ENCODE measurements at places on chromosomes 6 and 20.

- no peak for DNase-seq
These were observed 184.2 kb upstream of the CDYL start for GRCh38 chr6:4592026-4592425.

DNA sequence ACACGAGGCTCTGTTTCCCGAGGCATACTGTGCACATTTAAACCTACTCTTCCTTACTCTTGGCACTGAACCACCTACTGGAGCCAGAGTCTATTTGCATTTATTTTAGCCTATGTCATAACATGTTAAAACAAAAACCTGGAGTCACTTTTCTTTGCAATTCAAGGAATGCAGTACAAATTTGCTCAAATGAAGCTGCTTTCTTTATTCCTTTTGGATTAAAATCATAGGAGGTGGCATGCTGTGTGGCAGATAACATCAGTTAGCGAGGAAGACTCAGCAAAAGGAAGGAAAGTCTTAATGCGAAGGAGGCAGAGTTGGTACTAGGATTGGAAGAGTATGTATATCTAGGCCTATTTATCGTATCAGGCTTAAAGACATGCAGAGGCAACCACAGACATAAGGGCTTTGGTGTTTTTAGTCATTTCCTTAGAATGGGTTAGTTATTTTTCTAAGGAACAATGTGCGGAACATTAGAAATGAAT, 92.9 kb downstream of the SAMD3 start:
- peak; percentile 79 for DNase-seq

DNA sequence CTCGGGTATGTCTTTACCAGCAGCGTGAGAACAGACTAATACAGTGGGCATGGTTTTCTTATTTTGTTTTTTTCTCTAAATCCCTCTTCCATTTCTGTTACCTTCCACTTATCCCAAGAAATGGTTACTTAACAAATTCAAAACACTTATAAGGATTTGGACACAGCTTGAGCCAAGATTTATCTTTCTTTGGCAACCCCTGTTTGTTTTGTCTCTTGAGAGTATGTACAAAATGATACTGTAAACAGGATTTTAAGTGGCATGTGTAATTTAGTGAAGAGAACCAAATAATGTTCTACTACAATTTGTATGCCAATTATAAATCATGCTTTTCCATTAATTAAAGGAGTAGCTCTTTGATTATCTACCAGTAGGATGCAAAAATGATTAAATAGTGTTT, 51.4 kb downstream of the PPP1R14C start:
- no peak for DNase-seq

- no peak for DNase-seq
These were observed 414.3 kb downstream of the TFAP2A start for GRCh38 chr6:10000551-10000950.

DNA sequence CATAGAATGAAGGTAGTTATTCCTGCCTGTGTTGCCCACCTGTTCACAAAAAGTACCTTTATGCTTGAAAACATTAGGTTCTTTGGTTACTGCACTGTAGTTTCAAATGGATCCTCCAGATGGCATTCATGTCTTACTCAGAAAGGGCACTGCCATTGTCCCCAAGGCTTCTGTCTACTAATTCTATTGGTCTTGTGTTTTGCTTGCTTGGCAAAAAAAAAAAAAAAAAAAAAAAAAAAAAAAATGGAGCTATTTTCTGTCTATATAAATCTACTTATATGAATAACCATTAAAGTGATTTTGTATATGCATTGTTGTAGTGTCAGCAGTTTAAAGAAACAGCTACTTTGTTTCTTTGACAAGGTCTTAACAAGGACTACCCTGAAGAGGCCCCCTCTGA, 12.7 kb upstream of the EFHC1 start:
- peak; percentile 60 for DNase-seq

GRCh38 chr6:145866456-145867396, 52.1 kb upstream of the FBXO30 start:
- no peak for DNase-seq

GRCh38 chr6:118635909-118636735, 15.3 kb downstream of the CEP85L start:
- DNase-seq: no peak

GRCh38 chr6:162690158-162690557, 37.4 kb downstream of the PRKN start:
- no peak for DNase-seq

DNA sequence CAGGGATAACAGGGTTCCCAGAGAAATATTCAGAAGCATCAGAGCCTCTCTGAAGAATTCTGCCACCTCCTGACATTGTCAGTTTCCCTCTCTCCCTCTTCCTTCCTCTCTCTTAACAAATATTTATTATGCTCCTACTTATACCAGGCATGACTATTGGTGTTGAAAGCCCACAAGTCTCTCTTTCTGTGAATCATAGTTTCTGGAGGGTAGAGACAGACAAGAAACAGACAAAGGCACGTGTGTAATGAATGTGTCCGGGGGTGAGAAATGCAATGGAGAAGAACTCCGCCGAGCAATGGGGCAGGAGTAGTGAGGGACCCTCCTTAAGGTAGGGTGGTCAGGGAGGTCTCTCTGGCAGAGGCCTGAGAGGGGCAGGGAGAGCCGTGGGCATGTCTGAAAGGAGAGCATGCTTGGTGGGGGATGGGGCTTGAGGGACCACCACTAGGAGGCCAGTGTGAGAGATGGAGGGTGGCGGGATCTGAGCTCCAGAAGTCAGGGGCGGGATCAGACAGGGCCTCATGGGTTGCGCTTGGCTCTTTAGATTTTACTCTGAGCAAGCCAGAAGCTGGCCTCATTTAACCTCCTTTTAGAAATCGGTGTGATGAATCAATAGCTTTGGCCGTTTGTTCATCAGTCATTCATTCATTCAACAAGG, 57.3 kb downstream of the EYA2 start:
- peak; percentile 44 for DNase-seq

GRCh38 chr6:75230484-75231325, 12.9 kb downstream of the COX7A2 start:
- DNase-seq: peak; percentile 74

DNA sequence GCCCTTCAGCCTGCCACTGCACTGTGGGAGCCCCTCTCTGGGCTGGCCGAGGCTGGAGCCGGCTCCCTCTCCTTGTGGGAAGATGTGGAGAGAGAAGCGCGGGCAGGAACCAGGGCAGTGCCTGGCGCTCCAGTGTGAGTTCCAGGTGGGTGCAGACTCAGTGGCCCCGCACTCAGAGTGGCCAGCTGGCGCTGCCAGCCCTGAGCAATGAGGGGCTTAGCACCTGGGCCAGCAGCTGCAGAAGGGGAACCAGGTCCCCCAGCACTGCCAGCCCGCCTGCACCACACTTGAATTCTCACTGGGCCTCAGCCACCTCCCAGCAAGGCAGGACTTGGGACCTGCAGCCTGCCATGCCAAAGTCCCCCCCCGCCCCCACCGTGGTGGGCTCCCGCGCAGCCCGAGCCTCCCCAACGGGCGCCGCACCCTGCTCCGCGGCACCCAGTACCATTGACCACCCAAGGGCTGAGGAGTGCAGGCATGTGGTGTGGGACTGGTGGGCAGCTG, 205.9 kb downstream of the CLVS2 start:
- no peak for DNase-seq

GRCh38 chr6:169961772-169962561, 210.5 kb downstream of the ERMARD start:
- no peak for DNase-seq

DNA sequence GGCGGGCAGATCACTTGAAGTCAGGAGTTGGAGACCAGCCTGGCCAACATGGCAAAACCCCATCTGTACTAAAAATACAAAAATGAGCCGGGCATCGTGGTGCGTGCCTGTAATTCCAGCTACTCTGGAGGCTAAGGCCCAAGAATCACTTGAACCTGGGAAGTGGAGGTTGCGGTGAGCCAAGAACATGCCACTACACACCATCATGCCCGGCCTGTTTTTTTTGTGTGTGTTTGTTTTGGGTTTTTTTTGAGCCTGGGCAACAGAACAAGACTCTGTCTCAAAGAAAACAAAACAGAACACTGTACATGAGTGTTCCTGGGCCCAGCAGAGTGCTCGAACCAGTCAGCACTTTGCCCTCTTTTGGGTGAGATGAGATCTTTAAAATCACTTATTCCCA, 159.1 kb downstream of the MTHFD1L start:
- no peak for DNase-seq

DNA sequence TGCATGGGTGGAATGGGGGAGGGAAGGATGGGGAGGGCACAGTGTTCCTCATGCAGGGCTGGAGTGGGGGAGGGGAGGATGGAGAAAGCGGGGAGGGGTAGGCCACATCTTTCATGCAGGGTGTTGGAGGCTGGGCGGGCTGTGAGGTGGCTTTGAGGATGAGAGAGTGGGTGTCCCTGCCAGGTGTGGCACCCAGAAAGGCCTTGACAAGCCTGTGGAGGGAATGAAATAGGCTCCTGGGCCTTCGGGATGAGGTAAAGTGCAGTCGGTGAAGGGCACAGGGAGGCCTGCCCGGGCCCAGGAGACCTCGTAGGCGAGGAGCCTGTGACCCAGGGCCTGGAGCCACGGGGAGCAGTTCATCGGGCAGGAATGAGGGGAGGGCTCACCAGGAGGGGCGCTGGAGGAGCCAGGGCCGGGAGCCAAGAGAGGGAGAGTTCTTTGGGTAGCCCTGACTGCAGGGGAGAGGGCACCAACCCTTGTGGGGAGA, 7.6 kb downstream of the CEBPB start:
- DNase-seq: no peak

- DNase-seq: peak; percentile 37
These were observed 23.0 kb downstream of the CARMIL1 start for GRCh38 chr6:25302151-25302550.

All from fibroblast of skin of back (primary cell).